ENCODE measurements at places on chromosomes 7 and 10.

DNA sequence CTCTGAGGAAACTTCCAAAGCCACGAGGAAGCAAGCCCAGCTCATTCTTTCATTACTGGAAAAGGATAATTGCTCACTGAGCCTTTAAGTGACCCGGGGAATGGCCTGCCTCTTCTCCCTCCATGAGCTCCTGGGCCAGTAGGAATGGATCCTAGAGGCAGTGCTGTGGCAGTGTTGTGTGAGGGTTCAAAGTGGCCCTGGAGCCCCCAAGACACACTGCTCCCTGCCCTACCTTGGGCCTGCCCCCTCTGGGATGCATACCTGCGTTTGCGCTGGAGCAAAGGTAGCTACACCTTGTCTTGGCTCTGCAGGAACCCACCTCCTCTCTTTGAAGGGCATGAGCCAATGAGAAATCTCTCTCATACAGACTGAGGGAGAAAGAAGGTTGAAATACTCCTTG, 115.8 kb upstream of the ANLN start:
- DNase-seq: no peak

- DNase-seq: no peak
Observed at GRCh38 chr10:121583857-121584256, 14.4 kb downstream of the FGFR2 start.

GRCh38 chr10:63464402-63465292, 1.1 kb downstream of the JMJD1C start:
- no peak for DNase-seq

DNA sequence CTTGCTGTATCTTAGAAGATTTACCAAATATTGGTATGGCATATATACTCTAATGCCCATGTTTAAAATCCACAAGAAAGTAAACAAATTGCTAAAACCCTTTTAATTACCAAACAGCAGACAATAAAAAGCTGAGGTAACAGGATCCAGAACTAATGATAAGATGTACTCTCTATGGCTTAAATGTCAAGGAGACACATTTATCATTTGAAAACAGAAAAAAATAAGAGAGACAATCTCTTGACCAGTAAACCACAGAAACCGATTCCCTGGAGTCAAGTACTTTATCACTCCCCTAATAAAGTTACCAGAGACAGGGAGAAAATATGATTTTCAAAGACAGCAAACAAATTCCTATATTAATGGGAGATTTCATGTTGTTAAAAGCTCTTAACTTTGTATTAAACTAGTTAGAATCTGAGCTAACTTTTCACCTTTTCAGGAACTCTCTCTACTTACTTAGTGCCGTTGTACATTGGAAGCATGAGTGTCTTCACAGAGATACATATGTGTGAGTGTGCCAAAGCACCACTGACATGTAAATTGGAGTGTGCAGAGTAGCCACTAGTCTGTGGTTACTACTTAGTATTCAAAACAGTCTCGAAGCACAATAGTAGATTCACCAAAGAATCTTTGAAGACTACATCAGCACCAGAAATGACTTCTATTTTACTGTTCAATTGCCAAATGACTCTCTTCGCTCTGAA, 44.2 kb downstream of the TSPAN12 start:
- DNase-seq: no peak

GRCh38 chr10:3480281-3480989, 304.6 kb downstream of the KLF6 start:
- no peak for DNase-seq

DNA sequence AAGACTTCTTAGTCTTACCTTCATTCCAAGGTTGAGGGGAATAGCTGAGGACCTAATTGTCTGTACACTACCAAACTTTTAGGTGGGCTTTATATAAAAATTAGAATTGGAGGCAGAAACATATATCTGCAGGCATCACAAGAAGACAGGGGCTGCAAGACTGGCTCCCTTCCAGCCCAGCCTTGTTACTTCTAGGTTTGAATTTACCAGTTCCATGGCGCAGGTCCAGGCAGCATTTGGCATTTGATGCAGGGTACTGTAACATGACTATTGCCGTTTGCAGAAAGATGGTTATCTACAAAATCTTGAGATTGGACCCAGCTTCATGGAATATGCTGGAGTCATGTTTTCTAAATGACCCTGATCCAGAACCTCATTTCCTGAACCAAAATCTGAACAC, 105.4 kb upstream of the RHOBTB1 start:
- no peak for DNase-seq

- no peak for DNase-seq
Observed at GRCh38 chr10:86665868-86666267, 2.4 kb upstream of the LDB3 start.

GRCh38 chr10:31739711-31740110, 188.9 kb downstream of the ARHGAP12 start:
- DNase-seq: no peak

DNA sequence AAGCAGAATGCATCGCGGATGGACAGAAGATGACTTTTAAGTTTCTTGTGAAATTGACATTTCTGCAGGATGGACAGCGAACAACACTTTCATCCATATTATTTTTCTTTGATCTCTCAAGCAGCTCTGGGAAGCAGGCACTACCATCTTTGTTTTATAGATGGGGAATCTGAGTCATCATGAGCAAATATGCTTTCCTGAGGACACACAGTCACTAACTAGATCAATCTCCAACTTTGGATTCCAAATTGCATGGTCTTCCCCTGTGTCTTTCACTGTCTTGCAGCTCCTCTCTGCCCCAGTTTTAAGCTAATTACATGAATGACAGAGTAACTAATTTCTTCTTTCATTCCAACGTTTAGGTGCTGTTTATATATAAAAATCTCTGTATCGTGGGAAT, 201.5 kb downstream of the ADAM12 start:
- no peak for DNase-seq

DNA sequence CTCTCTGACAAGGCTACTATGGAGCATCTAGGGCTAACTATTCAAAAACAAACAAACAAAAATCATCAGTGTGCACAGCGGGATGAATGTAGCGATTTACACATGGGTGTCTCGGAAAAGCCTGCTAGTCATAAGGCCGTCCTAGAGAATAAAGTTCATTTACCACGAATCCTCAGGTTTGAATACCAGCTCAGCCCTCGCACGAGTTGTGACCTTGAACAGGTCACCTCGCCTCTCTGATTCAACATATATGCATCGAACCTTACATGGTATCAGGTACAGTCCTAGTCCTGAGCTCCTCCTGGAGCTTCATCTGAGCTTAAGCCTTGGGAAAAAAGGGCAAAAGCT, 572 bp downstream of the ATP5MF start:
- DNase-seq: no peak

- DNase-seq: no peak
Observed at GRCh38 chr10:130137090-130137448, 878 bp downstream of the GLRX3 start.

DNA sequence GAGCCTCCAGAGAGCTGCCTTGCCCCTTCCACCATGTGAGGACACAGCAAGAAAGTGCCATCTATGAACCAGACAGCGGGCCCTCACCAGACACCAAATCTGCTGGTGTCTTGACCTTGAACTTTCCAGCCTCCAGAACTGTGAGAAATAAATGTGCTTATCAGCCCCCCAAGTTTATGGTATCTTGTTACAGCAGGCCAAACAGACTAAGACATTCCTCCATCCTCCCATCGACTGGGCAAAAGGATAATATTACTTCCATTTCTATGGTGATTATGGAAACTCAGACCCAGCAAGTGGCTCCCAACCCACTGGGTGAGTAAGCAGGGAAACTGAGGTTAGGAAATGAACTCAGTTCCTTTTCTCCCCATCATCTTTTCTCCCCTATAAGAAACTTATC, 288.4 kb downstream of the KCNMA1 start:
- DNase-seq: no peak

GRCh38 chr10:55630491-55631056, 730.5 kb downstream of the ZWINT start:
- no peak for DNase-seq

Measured in stimulated activated CD4-positive, alpha-beta T cell treated with anti-CD3 and anti-CD28 coated beads, TNF-alpha, amount 100 ng/mL, for 24 hours (primary cell).